ENCODE measurements at places on chromosomes 2 and 18. TPM values are rescaled to one million over a fixed set of nuclear protein-coding genes. Genes with fewer than 3 reads are reported as not detected.

The NT5DC4 gene
- not detected for total RNA-seq

The KCNIP3 gene
- total RNA-seq, result 18.3 TPM

The NEU2 gene
- total RNA-seq, result not detected

The ANKRD53 gene
- total RNA-seq, result not detected

The SCYGR3 gene
- not detected for total RNA-seq

The LGALSL gene
- 6.8 TPM for total RNA-seq

The NEURL3 gene
- total RNA-seq, result not detected

The LTBP1 gene
- 322 TPM for total RNA-seq

The TBC1D8 gene
- 19.4 TPM for total RNA-seq

The LIMS3 gene
- total RNA-seq, result 6.6 TPM

The HOXD11 gene
- total RNA-seq, result 8.6 TPM

The PRSS56 gene
- total RNA-seq, result not detected

The STK17B gene
- 25.6 TPM for total RNA-seq

The SP3 gene
- 155 TPM for total RNA-seq

The TLX2 gene
- total RNA-seq, result not detected

The LRP1B gene
- total RNA-seq, result not detected

The SPATA3 gene
- not detected for total RNA-seq

- DNase-seq, result no peak
- H3K27me3 ChIP-seq, result peaks cover 30% of the 10 kb centered on the region
- no peak overlapping the region for H3K27ac ChIP-seq
Measured at GRCh38 chr18:59266886-59267502, 6.3 kb downstream of the RAX start.

- H3K36me3 ChIP-seq, result no peaks in the 10 kb centered on the region
- H3K27ac ChIP-seq, result no peak overlapping the region
- H3K4me1 ChIP-seq, result peaks cover 3% of the 10 kb centered on the region
- H3K4me3 ChIP-seq, result no peak overlapping the region
- DNase-seq, result no peak
Measured at GRCh38 chr2:205047273-205047839, 502.1 kb downstream of the PARD3B start.

DNA sequence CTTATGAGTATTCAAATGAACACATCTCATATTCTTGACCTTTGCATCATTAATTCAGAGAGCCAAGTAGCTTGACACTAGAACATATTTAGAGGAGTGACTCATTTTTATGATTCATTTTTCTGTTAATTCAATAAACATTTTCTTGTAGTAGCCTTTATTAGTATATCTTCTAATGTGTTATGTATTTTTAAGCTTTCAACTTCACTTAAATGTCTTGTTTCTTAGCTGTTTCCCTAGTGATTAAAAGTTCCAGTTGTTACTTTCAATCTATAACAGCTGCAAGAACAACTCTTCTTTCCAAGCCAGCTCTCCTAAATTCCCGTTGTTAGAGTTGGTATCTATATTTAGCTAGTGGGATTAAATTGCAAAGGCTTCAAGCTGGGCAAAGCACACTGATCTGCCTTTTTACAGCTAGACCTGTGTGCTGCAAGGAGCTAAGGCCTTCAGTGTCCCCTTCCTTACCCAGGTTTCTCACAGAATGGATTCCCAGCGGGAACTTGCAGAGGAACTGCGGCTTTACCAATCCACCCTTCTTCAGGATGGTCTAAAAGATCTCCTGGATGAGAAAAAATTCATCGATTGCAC lies at the start of gene KLHL41:
Gene KLHL41, plus strand, starts transcription at position 405 of the 588 bp plus-strand sequence. Its CDS starts 77 bp downstream, at position 482.
- no peaks in the 10 kb centered on the region for H3K27me3 ChIP-seq
- H3K4me3 ChIP-seq, result no peak within 1 kb of the TSS
- H3K27ac ChIP-seq, result no peak within 1 kb of the TSS
- H3K4me1 ChIP-seq, result peaks cover 3% of the 10 kb centered on the region
- no peaks in the 10 kb centered on the region for H3K36me3 ChIP-seq

DNA sequence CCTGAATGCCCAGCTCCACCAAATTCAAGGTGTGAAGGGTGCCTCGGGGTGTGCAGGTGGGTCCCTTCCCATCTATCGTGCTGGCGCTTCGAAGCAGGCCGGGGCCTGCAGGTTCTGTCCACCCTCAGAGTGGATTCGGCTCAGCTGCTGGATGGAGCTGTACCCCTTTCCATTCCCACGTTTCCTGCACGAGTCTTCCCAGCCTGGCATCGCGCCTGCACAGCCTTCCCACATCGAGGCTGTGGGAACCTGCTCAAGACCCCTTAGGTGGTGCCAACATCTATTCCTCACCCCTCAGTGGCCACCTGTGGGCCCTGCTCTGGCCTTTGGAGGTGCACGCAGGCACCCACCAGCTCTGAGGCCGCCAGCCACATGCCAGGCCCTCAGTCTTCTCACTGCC lies 65.7 kb downstream of the PDCL3 start:
- H3K27ac ChIP-seq, result no peak overlapping the region
- H3K4me1 ChIP-seq, result no peaks in the 10 kb centered on the region
- no peaks in the 10 kb centered on the region for H3K36me3 ChIP-seq

GRCh38 chr2:239890206-239890746 lies 134.9 kb downstream of the NDUFA10 start:
- H3K4me3 ChIP-seq, result no peak overlapping the region
- no peaks in the 10 kb centered on the region for H3K27me3 ChIP-seq
- no peaks in the 10 kb centered on the region for H3K4me1 ChIP-seq
- DNase-seq, result no peak

- no peak overlapping the region for H3K27ac ChIP-seq
- H3K36me3 ChIP-seq, result no peaks in the 10 kb centered on the region
- no peak overlapping the region for H3K4me3 ChIP-seq
- no peaks in the 10 kb centered on the region for H3K4me1 ChIP-seq
Measured at GRCh38 chr2:164054651-164055050, 318.8 kb upstream of the FIGN start.

- no peak overlapping the region for H3K4me3 ChIP-seq
- H3K27ac ChIP-seq, result no peak overlapping the region
- H3K27me3 ChIP-seq, result no peaks in the 10 kb centered on the region
- H3K36me3 ChIP-seq, result no peaks in the 10 kb centered on the region
- H3K4me1 ChIP-seq, result no peaks in the 10 kb centered on the region
Measured at GRCh38 chr18:28767727-28768211, 590.8 kb upstream of the CDH2 start.

DNA sequence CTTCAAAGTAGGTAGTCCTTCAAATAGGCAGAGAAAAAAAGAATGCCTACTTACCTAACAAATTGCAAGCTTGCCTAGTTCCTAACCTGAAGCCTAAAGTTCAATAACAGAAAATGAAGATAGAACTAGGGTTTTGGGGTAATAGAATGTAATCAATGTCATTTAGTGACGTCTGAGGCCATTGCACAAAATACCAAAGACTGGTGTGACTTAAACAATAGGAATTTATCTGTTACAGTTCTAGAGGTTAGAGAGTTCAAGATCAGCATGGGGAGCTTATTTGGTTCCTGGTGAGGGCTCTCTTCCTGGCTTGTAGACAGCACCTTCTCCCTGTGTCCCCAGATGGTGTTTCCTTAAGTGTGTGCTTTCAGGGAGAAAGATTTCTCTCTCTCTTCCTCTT lies 4.7 kb upstream of the NPC1 start:
- H3K27me3 ChIP-seq, result no peaks in the 10 kb centered on the region
- no peak overlapping the region for H3K4me3 ChIP-seq
- DNase-seq, result no peak
- H3K27ac ChIP-seq, result no peak overlapping the region
- no peaks in the 10 kb centered on the region for H3K36me3 ChIP-seq

DNA sequence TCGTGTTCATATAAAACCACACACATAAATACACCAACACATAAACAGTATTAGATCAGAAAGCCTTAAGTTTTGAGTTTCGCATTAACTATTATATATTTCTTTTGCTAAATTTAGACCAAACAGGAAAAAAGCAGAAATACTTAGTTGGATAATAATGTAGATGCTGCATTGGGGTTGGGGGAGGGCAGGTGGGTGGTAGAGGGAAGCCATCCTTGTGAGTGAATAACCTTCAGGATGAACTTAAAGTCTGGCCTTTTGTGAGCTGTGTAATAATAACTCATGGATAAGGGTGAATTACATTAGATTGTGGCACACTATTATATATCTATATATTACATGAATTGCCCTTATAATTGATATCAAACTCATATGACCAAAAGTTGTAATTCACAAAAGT lies 174.7 kb downstream of the WDR7 start:
- H3K27me3 ChIP-seq, result no peaks in the 10 kb centered on the region
- H3K27ac ChIP-seq, result no peak overlapping the region
- H3K4me3 ChIP-seq, result no peak overlapping the region
- H3K4me1 ChIP-seq, result no peaks in the 10 kb centered on the region

DNA sequence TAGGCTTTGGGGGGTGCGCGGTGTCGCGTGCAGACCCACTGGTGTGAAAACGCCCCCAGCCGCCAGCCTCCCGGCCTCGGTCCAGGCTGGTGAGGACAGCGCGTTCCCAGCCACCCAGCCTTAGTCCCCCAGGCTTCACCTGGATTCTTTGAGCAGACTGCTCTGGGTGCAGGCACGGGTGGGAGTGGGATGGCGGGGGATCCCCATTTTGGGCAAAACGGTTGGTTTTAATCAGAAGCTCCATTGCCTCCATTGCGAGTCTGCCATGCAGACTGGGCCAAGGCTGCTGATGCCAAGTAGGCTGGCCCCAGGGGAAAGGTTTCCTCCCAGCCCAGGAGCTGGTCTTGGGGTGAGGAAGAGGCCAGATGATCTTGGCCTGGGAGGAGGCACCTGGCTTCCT lies 445 bp downstream of the MLPH start:
- no peak for DNase-seq
- H3K36me3 ChIP-seq, result no peaks in the 10 kb centered on the region
- no peaks in the 10 kb centered on the region for H3K27me3 ChIP-seq
- no peaks in the 10 kb centered on the region for H3K4me1 ChIP-seq
- peak overlapping the region; percentile 43 for H3K27ac ChIP-seq

- no peaks in the 10 kb centered on the region for H3K36me3 ChIP-seq
- DNase-seq, result no peak
- H3K27me3 ChIP-seq, result no peaks in the 10 kb centered on the region
- H3K27ac ChIP-seq, result no peak overlapping the region
Measured at GRCh38 chr2:127913808-127914457, 28.2 kb upstream of the AMMECR1L start.

DNA sequence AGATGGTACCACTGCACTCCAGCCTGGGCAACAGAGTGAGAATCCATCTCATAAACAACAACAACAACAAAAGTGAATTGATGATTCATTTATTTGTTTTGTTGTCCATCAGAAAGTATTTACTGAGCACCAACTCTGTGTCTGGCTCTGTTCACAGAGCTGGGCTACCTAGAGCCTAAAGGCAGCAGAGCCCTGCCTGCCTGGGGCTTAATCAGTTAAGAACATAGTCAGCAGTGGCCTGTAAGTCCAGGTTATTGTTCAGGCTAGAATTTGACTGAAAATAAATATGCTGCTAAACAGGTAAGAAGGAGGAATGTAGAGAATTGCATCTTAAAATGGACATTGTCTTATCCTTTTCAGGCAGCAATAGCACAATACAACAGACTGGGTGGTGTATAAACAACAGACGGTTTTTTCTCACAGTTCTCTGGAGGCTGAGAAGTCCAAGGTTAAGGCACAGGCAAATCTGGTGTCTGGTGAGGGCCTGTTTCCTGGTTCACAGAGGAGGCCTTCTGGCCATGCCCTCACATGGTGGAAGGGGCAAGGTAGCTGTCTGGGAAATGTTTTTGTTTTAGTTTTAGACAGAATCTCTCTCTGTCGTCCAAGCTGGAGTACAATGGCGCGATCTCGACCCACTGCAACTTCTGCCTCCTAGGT lies 22.2 kb upstream of the ARL4C start:
- no peak for DNase-seq
- no peaks in the 10 kb centered on the region for H3K27me3 ChIP-seq
- no peaks in the 10 kb centered on the region for H3K4me1 ChIP-seq
- H3K36me3 ChIP-seq, result no peaks in the 10 kb centered on the region

DNA sequence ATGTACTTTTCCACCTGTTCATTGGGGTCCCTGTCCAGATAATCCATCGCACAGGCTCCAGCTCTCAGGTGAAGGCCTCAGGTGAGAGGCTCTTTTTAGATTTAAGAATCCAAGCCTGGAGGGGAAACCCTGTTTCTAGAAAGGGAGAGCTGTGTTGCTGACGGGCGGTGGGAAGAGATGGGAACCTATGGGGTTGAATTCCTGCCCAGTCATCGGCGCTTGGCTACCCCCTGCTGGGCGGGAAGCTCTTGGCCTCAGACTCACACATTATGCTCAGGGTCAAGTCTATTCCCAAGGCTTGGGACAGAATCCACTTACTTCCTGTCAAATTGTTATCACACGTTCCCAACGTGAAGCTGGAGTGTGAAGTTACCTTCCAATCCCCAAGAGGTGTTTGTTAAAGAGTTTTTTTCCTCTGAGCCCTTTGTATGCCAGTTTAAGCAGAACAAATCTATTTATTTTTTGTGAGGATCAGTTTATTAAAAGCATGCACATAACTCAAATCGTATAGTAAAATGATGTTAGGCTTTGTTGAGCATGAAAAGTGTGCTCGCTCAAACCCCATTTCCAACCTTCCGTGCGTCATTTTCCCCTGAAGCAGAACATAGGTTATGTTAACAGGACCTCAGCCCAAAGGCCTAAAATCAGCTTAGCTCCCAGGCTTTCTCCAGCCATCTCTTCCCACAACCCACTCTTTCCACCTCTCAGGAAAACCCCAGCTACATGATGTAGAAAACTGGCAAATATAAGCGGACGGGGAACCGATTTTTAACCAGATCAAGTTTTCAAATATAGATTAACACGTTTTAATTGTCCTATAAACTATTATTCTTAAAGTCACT lies 181.7 kb upstream of the ETAA1 start:
- no peaks in the 10 kb centered on the region for H3K4me1 ChIP-seq
- no peaks in the 10 kb centered on the region for H3K36me3 ChIP-seq
- H3K4me3 ChIP-seq, result no peak overlapping the region

GRCh38 chr2:86020984-86021383 lies 84.7 kb downstream of the POLR1A start:
- H3K36me3 ChIP-seq, result no peaks in the 10 kb centered on the region
- H3K4me3 ChIP-seq, result no peak overlapping the region
- H3K27ac ChIP-seq, result no peak overlapping the region
- peak; percentile 25 for DNase-seq
- no peaks in the 10 kb centered on the region for H3K27me3 ChIP-seq

DNA sequence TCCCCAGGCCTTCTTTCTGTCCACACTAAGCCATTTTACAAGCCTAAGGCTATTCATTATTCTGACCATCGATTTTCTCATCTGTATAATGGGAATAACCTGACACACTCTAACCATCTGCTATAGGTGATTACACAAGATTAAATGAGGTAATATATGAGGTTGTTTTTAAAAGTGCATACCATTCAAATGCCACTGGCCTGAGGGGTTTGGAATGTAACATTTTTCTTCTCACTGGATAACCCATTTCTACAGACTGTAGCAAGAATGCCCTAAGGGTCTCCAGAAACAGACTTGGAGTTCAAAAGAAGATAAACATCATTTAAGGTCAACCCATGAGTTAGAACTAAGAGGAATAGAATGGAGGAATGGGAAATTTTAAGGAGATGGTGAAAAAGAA lies 111.7 kb upstream of the SETBP1 start:
- H3K4me3 ChIP-seq, result no peak overlapping the region
- no peaks in the 10 kb centered on the region for H3K4me1 ChIP-seq
- DNase-seq, result no peak
- H3K27ac ChIP-seq, result no peak overlapping the region

- H3K4me1 ChIP-seq, result peaks cover 12% of the 10 kb centered on the region
- H3K27ac ChIP-seq, result peak overlapping the region; percentile 86
- no peaks in the 10 kb centered on the region for H3K36me3 ChIP-seq
- peak; percentile 62 for DNase-seq
Measured at GRCh38 chr2:69196327-69197117, 183.5 kb downstream of the ANTXR1 start.

GRCh38 chr2:203328760-203329540 lies 756 bp downstream of the ABI2 start:
- H3K36me3 ChIP-seq, result no peaks in the 10 kb centered on the region
- DNase-seq, result peak; percentile 25
- H3K4me3 ChIP-seq, result peak overlapping the region; percentile 97
- H3K27ac ChIP-seq, result peak overlapping the region; percentile 91
- H3K4me1 ChIP-seq, result no peaks in the 10 kb centered on the region
